ENCODE measurements at places on chromosomes 5 and 9.
A peak's percentile ranks its signal among the peaks of the same experiment; 100 is the strongest.

GRCh38 chr9:133280392-133280791, 5.4 kb upstream of the ABO start:
- no peak for ATAC-seq

DNA sequence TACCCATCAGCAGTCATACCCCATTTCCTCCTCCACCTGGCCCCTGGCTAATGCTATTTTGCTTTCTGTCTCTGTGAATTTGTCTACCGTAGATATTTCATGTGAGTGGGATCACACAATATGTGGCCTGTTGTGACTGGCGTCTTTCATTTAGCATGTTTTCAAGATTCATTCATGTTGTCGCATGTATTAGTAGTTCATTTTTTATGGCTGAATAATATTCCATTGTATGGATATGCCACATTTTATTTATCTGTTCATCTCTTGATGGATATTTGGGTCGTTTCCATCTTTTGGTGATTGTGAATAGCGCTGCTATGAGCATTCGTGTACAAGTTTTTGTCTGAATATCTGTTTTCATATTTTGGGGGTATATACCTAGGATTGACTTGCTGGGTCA, 33.9 kb downstream of the PSD2 start:
- ATAC-seq, result no peak

GRCh38 chr9:133996531-133997520, 4.7 kb upstream of the VAV2 start:
- ATAC-seq, result no peak

GRCh38 chr5:112263469-112263868, 155.6 kb downstream of the EPB41L4A start:
- ATAC-seq, result no peak

- ATAC-seq, result no peak
These were observed 831.8 kb downstream of the TAF11L14 start for GRCh38 chr5:18465833-18466681.

- no peak for ATAC-seq
These were observed 95.3 kb downstream of the PRRT1B start for GRCh38 chr9:131640438-131641137.

DNA sequence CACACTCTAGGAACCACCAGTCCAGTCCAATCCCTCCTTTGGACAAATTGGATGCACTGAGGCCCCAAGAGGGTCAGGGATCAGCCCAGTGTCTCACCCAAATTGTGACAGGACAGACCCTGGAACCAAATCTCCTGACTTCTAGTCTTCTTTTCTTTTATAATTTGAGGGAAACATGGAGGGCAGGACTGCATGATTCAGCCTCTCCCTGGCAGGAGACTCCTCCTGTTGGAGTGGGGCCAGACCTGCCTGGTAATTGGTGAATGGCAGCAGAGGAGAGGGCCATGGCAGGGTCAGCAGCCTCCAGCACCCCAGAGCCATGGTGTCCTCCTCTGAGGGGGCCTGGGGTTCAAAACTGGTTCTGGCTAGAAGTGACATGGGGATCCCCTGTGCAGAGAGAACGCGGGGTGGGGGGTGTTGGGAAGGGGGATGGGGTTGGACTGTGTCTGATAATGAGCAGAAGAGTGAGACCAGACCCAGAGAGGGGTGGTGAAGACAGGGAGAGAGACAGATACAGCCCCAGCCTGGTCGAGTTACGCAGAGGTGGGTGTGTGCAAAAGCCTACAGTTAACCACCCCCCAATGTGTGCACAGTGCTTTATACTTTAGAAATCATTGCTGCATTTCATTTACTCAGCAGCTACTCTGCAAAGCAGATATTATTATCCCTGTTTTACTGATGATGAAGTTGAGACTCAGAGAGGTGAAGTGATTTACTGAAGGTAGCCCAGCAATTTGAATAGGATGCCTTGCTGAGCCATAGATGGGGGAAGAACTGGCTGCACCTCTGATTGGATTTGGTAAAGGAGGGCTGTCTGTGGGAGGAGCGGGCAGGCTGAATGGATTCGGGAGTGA, 3.8 kb upstream of the SYNPO start:
- ATAC-seq, result no peak

GRCh38 chr5:87048156-87048555, 219.5 kb upstream of the RASA1 start:
- no peak for ATAC-seq

DNA sequence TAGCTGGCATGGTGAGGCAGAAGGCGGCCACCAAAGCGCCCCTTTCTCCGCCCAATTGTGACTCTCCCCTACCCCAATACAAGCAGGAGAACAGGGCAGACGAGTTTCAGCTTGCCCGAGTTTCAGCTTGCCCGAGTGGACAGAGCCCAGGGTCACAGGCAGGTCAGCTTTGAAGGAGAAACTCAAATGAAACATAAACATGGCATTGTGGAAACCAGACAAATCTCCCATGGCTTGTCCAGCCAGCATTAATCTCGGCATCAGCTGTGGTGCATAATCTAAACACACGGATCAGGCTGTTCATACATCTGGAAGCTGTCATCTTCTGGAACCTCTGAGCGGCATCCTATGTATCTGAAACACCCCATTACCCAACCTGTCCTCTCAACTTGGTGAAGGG, 16.9 kb downstream of the PTCH1 start:
- no peak for ATAC-seq

GRCh38 chr5:142915813-142916424, 145.7 kb downstream of the ARHGAP26 start:
- ATAC-seq, result no peak

GRCh38 chr9:100401042-100401441, 25.9 kb upstream of the MSANTD3 start:
- no peak for ATAC-seq

DNA sequence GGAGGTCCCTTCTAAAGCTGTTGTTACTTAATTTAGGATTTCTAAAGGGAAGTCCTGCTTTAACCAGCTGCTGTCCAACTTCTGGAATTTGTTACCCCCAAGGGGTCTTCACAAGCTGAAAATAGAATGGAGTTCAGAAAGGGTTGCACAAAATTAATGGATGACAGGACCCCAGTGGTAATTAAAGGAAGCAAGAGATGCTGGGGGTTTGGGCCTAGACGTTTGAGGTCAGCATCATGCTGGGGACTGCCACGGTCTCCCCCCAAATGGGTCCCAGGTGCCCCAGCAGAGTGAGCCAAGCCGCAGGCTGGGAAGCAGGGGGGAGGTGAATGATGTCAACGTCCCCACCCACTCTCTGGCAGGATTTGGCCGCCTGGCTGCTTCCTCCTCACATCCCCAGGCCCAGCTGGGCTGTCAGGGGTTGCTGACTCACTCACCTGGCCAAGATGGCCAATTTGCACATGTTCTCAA, 97.5 kb upstream of the ARAP3 start:
- ATAC-seq, result no peak

GRCh38 chr5:78544561-78545201, 103.9 kb downstream of the LHFPL2 start:
- no peak for ATAC-seq

DNA sequence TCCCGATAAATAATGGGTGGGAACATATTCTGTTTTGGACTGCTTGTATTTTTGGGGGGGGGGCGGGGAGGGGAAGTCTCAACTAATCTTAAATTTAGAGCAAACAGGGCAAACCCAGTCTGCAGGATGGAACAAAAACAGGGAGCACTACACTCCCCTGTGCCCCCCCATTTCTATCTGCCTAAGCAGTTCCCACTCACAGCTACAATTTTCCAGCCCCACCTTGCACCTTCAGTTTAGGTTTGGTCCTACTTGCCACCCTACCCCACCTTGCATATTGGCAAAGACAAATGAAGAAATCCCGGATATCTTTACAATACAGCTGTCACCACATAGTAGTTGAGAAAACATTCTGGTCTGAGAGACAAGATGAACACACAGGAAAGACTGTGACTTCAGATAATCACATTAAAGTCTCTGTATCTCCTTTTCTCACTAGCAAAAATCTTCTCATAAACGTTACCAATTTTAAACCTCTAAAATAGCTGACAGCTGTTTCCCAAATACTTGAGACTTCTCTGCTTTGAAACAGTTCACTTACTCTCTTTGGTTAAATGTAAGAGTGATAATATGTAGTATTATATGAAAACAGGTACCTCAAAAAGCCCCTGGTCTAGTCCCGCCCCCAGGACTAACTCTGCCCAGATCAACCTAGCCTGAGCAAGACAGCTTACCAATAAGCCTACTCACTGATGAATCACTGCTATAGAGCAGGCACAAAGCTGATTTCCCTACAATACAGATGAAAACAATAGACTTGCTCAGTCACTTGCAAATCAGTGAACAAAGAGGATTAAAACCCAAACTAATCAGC, 5.2 kb upstream of the RAPGEF6 start:
- ATAC-seq, result peak; percentile 99

DNA sequence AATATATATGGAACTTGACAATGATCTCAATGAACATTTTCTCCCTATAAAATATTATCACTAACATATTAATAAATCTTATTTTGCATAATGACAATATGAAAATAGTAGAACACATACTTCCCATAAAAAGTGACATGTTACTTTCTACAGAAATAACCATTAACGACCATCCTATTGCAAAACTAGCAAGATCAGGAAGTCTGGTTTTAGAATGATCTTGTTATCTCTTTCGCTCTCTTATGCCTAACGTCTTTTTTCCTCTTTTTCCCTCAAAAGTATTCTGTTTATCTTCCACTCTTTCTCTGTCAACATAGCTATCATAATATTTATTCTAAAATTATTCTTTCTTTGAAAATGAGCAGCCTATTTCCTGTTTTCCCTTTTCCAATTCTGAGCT, 21.6 kb upstream of the C5orf46 start:
- no peak for ATAC-seq

DNA sequence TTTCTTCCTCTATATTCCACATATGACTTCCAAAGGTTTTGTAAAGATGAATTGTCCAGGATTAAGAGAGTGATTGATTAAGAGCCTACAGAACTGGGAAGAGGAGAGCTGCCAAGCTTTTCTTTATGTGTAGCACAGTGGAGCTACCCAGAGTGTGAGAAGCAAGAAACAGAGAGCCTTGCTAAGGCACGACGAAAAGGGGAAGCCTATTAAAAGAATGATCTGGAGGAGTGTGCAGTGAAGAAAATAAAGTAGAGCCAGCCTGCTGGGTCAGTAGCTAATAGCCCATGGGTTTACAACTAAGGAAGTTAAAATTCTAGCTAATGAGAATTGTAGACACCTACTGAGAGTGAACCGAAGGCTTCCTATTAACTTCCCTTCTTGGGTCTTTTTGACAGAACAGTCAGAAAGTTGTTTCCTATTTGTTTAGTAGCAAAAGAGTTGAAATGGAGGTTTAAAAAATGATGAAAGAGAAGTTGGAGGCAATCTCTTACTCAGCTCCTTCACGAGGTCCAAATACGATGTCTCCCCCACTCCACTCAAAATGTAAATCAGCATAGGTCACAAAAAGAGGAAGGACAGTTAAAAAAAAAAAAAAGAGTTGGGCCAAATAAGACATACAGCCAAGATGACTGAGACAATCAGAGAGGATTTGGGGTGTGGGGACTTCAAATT, 957 bp upstream of the PRR16 start:
- ATAC-seq, result no peak

GRCh38 chr5:112923148-112923917, 1.3 kb upstream of the REEP5 start:
- no peak for ATAC-seq

- no peak for ATAC-seq
These were observed 65.2 kb downstream of the SREK1 start for GRCh38 chr5:66209350-66209749.

DNA sequence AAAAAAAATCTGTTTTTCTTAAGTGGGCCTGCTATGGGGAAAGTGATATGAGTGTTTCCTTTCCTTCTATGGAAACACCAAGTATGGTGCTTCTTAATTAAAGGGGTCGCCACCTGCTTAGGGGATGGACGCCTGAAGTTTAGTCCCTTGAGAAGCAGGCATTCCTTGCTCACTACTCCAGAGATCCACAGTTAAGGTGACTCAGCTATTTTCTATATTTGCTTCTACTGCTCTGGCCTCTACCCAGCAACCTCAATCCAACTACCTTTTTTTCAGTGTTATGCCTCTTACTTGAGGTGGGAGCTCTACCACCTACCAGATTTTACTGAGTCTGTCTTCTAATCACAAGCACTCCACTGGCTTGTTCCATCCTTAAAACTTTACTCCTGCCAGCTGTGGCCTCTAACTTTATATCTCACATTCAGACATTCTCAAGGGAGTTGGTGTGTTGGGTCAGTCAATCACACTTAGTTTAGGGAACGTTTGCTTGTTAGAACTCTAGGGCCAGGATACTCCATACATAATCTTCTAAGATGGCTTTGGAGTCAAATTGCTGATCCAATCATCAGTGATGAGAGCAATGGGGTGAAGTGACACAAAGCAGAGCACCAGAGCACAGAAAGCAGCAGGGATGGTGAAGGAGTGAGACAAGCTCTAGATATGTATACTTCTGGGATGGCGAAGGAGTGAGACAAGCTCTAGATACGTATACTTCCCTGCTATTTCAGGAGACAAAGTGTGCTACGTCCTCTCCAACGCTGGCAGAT, 708.1 kb downstream of the EFNA5 start:
- ATAC-seq, result no peak

DNA sequence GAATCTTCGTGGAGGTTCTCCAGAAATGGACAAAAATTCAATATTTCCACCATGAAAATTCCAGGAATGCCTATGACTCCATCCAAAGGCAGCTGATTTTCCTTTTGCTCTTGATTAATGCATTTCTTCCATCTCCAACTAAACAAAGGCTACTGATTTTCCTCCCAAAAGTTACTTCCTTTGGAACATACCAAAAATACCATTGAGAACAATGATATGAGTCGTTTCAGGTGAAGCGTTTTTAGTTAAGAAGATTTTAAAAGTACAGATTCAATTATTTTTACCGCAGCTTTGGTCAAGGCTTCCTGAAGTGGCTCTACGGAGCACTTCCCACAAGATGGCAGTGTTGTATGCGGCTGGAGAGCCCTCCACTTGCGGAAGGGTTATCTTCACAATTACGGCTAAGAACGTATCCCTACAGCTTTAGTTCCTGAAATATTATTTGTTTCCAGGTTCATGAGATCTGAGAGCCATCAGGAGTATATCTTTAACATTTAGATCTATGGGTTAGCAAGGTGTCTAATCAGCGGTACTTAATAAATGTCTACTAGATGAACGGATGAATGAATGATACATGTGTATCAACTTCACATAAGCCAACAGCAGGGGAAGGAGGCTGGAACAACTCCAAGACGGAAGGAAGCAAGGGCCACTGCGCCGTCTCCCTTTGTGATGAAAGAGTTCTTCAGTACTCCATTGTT, 35.9 kb upstream of the ARSB start:
- ATAC-seq, result peak; percentile 36

DNA sequence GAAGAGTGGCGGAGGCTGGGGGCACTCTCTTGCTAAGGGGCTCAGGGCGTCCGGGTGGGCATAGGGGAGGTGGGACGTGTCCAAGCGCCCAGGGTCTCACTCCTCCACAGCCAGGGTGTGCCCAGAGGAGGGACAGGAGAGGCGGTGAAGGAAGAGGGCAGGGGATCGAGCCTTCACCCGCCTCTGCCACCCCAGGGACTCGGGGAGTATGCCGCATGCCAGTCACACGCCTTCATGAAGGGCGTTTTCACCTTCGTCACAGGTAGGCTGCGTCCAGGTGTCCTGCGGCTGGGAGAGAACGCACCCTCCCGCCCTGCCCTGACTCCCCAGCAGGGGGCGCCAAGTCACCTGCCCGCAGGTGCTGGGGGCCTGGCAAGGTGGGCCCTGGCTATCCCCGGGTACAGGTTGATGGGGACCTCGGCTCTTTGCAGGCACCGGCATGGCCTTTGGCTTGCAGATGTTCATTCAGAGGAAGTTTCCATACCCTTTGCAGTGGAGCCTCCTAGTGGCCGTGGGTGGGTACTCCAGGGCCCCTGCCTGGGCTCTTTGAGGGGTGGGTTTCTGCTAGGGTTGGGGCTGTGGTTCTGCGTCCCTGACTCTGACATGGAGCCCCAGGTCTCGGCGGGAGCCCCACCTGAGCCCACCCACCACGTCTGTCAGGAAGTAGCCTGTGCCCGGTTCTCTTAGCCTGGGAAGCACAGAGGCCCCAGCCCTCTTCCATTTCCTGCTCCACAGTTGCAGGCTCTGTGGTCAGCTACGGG, 552 bp downstream of the TMEM141 start:
- ATAC-seq, result peak; percentile 11

Measured in activated CD4-positive, CD25-positive, alpha-beta regulatory T cell treated with anti-CD3 and anti-CD28 coated beads, Interleukin-2, amount 50 U/mL, for 24 hours (primary cell).